CD4-positive, alpha-beta T cell treated with Interleukin-6 at 100 ng/mL for 8 hours (primary cell): ENCODE measurements at places on chromosomes 6 and 20.
A peak's percentile ranks its signal among the peaks of the same experiment; 100 is the strongest.

- DNase-seq, result no peak
Observed at GRCh38 chr6:25301362-25301761, 22.2 kb downstream of the CARMIL1 start.

DNA sequence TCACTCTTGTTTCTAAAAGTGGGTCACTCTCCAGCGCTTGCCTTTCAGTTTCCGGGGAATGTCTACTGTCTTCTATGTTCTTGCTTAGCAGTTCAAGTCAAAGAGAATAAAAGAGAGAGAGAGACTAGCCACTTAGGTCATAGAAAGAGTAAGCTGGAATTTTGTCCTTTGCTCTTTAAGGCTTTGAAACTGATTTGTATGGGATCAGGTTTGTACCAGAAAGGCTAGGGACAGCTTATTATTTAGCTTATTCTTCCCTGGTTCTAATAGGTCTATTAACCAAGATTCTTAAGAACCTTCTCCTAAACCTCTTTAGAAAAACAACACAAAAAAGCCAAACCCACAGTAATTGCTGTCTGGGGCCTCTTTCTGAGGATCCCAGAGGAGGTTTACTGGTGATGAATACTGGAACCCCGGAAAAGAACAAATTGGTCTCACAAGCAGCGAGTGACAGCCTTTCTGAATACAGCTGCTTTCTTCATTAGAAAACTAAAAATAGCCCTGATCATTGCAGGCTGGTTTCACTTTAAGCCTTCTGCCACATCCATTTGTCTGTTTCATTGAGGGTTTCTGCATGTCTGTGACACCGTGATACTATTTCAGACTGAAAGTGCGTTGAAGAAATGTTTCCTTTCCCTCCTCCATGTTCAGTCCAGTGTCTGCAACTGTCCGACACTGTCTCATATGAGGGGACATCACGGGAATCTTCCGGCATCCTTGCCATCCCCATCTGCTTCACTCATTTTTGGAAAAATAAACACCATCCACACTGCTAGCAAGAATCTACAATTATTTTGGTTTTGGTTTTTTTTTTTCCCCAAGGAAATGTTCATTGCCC lies 75.1 kb upstream of the ATXN1 start:
- DNase-seq, result no peak

- DNase-seq, result no peak
Observed at GRCh38 chr20:13800728-13801134, 15.9 kb downstream of the NDUFAF5 start.

DNA sequence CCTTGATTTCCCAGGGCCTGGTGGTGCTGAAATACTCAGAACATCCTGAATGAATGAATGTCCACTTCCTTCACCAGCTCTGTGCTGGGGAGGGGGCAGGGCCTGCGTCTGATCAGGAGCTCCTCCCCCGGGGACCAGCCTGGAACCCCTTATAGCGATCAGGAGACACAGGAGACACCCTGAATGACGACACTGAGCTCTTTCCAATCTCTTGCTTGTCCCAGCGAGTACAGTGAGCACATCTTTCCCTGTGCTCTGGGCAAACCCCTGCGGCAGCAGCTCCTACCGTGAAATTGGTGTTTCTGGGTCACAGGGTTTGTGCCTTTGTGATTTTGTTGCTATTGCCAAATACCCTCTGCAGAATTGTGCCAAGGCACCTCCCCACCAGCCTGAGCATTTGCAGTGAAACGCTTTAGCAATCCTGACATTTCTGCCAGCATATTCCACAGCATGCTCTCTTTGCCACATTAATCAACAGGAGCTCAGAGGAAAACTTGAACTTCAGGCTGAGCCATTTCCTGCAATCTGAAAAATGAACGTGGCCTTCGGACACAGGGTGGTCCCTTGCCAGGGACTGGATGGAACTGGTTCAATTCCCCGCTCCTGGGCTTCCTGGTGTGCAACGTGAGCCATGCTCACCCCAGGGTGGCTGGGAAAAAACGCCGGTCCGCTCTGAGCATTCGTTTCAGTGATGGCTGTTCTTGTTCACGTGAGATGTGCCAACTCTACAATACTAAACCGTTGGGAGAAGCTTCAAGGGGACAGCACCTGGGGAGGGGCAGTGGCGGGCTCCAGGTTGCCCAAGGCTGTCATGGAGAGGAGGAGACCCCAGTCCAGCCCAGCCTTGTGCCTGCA lies 23.1 kb upstream of the MRGBP start:
- DNase-seq, result no peak

DNA sequence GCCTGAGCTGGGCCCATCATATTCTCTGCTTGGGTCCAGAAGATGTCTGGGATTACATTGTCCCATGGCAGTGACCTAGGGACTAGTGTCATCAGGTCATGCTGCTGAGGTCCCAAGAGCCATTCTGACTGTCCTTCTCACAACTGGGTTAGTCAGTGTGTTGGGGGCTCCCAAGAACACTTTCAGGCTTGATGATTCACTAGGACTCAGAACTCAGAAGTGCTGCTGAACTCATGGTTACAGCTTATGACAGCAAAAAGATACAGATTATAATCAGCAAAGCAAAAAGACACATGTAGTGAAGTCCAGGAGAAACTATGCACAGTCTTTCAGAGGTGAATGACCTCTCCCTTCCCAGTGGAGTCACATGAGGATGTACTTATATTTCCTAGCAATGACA lies 107.8 kb downstream of the SYNE1 start:
- DNase-seq, result no peak

- no peak for DNase-seq
Observed at GRCh38 chr6:137171824-137172733, 1.4 kb downstream of the IL22RA2 start.

GRCh38 chr6:23713211-23713610 lies 412.8 kb upstream of the NRSN1 start:
- DNase-seq, result no peak

GRCh38 chr6:2158596-2159271 lies 86.7 kb downstream of the GMDS start:
- no peak for DNase-seq

DNA sequence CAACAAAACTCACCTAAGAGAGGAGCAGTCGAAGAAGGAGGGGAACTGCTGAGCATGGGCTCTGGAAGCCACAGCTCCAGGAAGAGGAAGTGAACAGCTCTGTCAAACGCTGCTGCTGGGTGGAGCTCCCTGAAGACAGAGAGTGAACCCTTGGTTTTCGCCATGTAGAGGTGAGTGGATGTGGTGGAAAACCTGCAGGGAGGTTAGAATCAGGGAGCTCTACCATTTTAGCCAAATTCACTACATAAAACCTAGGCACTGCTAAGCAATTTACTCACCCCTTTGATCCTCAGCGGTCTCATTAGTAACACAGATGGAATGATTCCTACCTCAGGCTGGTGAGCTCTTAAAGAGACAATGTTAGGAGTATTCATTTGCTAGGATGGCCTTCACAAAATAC lies 19.4 kb upstream of the TFAP2A start:
- DNase-seq, result no peak

GRCh38 chr6:90040931-90041330 lies 146.7 kb downstream of the GJA10 start:
- no peak for DNase-seq

DNA sequence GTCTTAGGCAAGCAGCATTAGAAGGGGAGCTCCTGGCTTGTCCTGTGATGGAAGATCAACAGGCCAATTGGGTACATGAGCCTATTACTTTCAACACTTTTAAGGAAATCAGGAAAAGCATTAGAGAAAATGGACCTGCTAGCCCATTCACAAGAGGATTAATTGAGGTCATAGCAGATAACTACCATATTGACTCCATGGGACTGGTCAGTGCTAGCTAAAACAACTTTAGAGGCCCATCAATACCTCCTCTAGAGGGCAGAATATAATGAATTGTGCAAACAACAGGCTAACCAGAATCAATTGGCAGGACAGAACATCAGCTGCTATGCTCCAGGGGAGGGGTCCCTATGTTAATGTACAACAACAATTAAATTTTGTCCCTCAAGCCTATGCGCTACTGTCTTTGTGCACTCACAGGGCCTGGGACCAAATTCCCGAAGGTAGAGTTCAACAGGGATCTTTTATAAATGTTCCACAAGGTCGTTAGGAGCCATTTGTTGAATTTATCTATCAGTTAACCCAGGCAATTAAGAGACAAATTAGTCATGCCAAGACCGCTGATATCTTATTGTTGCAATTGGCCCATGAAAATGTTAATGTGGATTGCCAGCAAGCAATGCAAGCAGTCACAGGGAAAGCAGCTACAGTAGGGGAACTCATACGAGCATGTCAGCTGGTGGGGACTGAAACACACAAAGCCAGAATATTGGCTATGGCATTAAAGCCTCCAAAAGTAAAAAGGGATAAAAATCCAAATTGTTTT lies 106.6 kb upstream of the BTN3A2 start:
- no peak for DNase-seq

DNA sequence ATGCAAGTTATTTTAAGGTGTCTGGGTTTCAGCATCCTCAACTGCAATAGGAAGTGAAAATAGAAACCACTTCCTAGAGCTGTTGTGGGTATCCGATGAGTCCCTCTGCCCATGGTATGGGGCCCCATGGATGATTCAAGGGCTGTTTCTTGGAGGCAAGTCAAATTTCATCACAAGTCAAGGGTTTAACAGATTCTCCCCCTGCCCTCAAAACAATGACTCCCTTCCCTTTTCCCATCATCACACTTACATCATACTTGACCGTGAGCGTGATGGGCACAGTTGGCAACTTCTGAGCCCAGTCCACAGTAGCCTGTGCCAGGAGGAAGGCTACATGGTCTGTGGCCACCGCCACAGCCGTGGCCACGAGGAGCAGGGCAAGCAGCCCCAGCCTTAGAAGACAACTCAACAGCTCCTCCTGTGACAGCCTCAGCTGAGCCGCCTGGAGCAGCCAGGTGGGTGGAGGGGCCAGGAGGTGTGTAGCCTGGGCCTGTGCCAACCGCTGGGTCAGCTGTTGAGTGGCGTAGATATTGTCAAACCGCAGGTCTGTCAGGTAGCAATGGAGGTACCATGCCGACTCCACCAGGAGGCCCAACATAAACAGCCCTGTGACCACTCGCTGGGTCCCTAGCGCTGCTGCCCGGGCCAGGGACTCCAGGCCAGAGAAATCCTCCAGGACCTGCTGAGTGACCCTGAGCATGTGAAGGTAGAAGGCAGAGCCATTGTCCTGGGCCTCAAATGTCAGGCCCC lies 5.2 kb downstream of the OCSTAMP start:
- DNase-seq, result peak; percentile 13

GRCh38 chr6:30873137-30873640 lies 11.1 kb upstream of the DDR1 start:
- DNase-seq, result no peak

DNA sequence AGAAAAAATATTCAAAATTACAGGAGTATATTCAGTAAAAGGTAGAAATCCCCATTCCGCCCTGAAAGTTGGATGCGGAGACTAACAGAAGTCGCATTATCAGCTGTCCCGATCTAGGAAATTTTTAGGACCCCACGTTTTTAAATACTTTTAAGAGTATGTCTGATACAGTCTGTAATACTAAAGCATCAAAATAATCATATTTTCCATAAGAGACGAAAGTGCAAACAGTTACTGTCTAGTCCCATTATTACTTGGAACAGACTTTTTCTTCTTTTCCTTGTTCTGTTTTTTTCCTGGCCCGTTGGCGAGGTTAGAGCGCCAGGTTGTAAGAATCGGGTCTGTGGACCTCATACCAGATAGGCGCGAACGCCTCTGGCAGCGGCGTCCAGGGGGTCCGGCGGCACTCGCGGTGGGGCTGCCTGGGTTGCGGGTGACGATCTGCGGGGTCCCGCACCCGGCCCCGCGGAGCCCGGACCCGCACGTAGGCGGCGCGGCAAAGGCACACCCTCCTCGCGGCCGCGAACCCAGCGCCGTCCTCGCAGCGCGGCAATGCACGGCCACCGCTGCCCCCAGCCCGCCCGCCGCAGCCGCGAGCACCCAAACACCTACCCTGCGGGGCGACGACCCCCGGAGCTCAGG lies 460 bp downstream of the PLAGL1 start:
- no peak for DNase-seq

- DNase-seq, result no peak
Observed at GRCh38 chr6:167212713-167213005, 54.9 kb upstream of the GPR31 start.

- DNase-seq, result peak; percentile 32
Observed at GRCh38 chr6:149271348-149272340, 45.9 kb upstream of the TAB2 start.
